ENCODE measurements at places on chromosomes 2 and 18. TPM values are rescaled to one million over a fixed set of nuclear protein-coding genes. Genes with fewer than 3 reads are reported as not detected.

- H3K4me1 ChIP-seq: no peaks in the 10 kb centered on the region
- H3K27me3 ChIP-seq: no peaks in the 10 kb centered on the region
- H3K27ac ChIP-seq: no peak overlapping the region
- no peaks in the 10 kb centered on the region for H3K36me3 ChIP-seq
- no peak for DNase-seq
- no peak overlapping the region for H3K4me3 ChIP-seq
These were observed 186.0 kb upstream of the TNP1 start for GRCh38 chr2:217045700-217046475.

DNA sequence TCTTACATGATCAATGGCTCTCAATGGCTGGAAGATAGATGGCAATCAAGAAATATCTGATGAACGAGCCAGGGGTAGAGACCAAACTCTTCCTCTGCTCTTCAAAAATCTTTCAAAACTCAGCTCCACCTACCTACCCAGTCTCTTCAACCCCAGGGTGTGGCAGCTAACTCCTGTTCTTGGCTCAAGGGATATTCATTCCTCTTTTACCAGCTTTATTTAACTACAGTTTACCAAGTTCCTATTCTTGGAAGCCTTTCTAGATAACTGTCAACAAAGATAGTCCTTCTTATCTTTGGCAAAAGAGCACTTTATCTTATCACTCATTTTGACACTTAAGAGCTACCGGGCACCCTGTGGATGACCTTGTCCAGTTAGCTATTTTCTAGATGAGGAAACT, 36.3 kb downstream of the EPHA4 start:
- H3K27ac ChIP-seq: no peak overlapping the region
- H3K4me3 ChIP-seq: no peak overlapping the region
- no peaks in the 10 kb centered on the region for H3K36me3 ChIP-seq
- no peaks in the 10 kb centered on the region for H3K27me3 ChIP-seq
- peaks cover 3% of the 10 kb centered on the region for H3K4me1 ChIP-seq
- no peak for DNase-seq

The GRHL1 gene
- 18.0 TPM for total RNA-seq

The ACTR1B gene
- 67.5 TPM for total RNA-seq

DNA sequence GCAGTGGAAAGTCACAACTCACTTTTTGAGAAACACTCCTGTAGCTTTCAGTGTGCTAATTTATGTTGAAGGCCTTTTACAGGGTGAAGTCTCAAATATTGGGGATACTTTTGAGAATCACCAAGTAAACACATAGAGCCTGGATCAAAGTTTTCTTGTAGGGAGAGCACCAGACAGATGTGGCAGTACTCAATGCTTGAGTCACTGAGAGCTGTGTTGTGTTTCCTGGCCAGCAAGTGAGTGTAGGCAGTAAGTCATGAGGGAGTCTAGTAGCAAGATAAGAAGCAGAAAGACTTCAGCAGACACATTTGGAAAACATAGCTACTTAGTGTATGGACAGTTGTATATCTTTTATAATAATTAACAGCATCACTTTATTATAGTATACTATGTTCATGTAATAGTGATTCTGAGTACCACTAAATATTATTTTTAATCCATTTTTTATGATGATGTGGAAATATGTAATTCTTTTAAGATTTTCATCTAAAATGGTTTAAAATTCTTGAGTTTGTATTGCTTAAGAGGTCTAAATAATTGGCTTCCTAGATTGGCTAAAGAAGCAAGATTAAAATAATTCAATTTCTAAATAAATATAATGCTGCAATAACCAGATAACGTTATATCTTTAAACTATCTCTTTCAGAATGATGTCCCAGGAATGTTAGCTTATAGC, 12.8 kb downstream of the PSMD1 start:
- no peaks in the 10 kb centered on the region for H3K4me1 ChIP-seq
- H3K27ac ChIP-seq: no peak overlapping the region
- DNase-seq: no peak
- H3K4me3 ChIP-seq: no peak overlapping the region
- no peaks in the 10 kb centered on the region for H3K27me3 ChIP-seq

The ARHGAP28 gene
- total RNA-seq: 12.8 TPM

DNA sequence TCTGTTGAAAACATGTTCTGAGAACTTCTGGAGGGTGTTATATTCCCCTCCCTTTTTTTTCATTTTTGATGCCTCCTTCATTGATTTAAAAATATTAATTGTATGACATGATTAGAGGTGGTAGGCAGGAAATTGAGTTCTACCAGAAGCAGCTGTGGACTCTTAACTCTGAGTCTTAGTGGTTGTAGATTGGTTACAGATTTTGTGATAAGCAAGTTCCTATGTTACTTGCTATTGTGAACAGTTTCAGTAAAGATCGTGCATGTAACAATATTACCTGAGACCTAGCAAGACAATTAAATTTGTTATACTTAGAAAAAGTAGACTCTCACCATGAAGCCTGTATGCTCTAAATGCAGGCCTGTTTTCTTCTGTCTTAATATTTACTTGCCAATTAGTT, 88.1 kb downstream of the PRPF40A start:
- H3K27me3 ChIP-seq: no peaks in the 10 kb centered on the region
- peaks cover 3% of the 10 kb centered on the region for H3K36me3 ChIP-seq
- no peaks in the 10 kb centered on the region for H3K4me1 ChIP-seq
- H3K4me3 ChIP-seq: no peak overlapping the region

GRCh38 chr2:69946351-69947324, 14.8 kb downstream of the ASPRV1 start:
- H3K27ac ChIP-seq: peak overlapping the region; percentile 73
- H3K27me3 ChIP-seq: no peaks in the 10 kb centered on the region
- DNase-seq: no peak
- peaks cover 32% of the 10 kb centered on the region for H3K4me1 ChIP-seq

DNA sequence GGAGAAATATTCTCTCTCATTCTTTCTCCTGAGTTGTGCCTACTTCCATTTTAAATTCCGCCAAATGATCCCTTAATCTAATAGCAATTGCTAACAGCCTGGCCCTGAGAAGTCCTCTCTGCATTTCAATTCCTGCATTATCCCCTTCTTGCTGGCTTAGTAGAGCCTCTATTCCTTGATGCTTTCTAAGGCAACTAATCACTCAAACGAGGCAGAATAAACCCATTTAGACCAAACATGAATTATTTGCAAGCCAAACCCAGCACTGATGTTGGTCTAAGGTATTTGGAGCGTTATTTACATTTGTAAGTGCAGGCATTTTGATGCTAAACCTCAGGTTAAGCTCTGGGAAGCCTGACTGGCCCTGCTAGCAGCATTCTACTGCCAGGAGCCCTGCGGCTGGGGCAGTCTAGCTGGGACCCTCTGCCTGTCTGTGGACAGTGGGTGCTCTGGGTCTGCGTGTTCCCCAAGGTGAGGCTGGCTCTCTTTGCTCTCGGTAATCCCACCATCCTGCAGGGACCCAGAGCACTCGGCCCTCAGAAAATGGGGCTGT, 173.1 kb upstream of the HS6ST1 start:
- H3K4me3 ChIP-seq: no peak overlapping the region
- no peaks in the 10 kb centered on the region for H3K4me1 ChIP-seq
- H3K27ac ChIP-seq: no peak overlapping the region
- no peaks in the 10 kb centered on the region for H3K27me3 ChIP-seq
- DNase-seq: no peak

The PDE1A gene
- total RNA-seq: 2.7 TPM

DNA sequence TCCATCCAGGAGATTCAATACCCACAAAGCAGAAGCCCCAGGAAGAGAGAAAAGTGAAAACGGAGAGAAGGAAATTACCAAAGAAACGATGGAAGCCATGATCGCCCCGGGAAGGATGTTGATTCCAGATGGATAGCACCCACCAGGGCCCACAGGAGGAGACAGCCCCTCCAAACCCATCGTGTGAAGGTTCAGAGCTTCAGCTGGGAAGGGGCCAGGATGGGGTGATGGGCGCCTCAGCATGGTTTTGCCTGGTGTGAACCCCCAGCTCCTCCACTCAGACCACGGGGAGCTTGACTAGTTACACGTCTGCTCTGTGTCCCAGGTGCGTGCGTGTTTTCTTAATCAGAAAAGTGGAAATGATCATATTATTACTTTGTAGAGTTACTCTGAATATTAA, 264.5 kb downstream of the EIPR1 start:
- no peaks in the 10 kb centered on the region for H3K36me3 ChIP-seq
- no peaks in the 10 kb centered on the region for H3K4me1 ChIP-seq
- DNase-seq: no peak
- no peak overlapping the region for H3K4me3 ChIP-seq
- no peak overlapping the region for H3K27ac ChIP-seq

The CCBE1 gene
- total RNA-seq: 8.7 TPM

The MC2R gene
- total RNA-seq: not detected

- no peaks in the 10 kb centered on the region for H3K27me3 ChIP-seq
- peaks cover 12% of the 10 kb centered on the region for H3K4me1 ChIP-seq
- no peaks in the 10 kb centered on the region for H3K36me3 ChIP-seq
- no peak overlapping the region for H3K4me3 ChIP-seq
- no peak overlapping the region for H3K27ac ChIP-seq
These were observed 111.7 kb downstream of the PTPRM start for GRCh38 chr18:7678801-7679200.

GRCh38 chr2:241577413-241578122, 19.0 kb downstream of the BOK start:
- H3K4me3 ChIP-seq: no peak overlapping the region
- no peaks in the 10 kb centered on the region for H3K4me1 ChIP-seq

The AMER3 gene
- total RNA-seq: not detected

DNA sequence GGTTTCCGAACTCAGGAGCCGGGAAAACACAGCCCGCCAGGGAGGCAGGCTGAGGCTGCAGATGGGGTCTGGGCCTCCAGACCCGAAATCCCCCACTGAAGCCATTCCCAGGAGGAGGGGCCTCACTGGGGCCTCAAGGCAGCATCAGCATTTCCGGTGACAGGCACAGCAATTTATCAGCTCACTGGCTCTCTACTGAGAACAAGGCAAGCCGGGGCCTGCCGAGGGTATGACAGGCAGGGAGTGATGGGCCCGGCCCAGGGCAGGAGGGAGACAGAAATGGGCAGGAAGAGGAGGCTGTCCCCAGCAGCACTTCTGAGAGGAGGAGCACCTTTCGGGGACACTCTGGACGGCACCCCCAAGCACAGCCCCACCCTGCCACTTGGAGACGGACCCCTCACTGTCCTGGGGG, 12.5 kb downstream of the SDC1 start:
- H3K4me1 ChIP-seq: peaks cover 45% of the 10 kb centered on the region
- H3K27me3 ChIP-seq: no peaks in the 10 kb centered on the region
- H3K27ac ChIP-seq: peak overlapping the region; percentile 73
- H3K4me3 ChIP-seq: no peak overlapping the region

- H3K36me3 ChIP-seq: no peaks in the 10 kb centered on the region
- no peaks in the 10 kb centered on the region for H3K27me3 ChIP-seq
- no peak for DNase-seq
These were observed 11.7 kb upstream of the LGALSL start for GRCh38 chr2:64442277-64442676.

The CAVIN2 gene
- total RNA-seq: 200 TPM

DNA sequence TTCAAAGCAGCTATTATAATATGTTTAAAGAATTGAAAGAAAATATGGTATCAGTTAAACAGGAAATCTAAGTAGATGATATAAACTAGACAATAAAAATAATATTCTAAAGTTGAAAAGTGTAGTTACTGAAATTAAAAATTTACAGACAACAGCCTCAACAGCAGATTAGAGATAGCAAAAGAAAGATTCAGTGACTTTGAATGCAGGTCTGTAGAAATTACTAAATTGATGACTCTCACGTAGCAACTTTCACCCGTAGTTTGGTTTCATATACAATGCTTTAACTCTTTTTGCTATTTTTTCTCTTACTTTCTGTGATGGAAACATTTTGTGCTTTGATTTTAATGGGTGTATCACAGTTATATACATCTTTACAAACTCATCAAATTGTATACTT, 44.8 kb downstream of the SPAST start:
- H3K36me3 ChIP-seq: peaks cover 10% of the 10 kb centered on the region
- H3K4me3 ChIP-seq: no peak overlapping the region
- DNase-seq: no peak
- H3K4me1 ChIP-seq: no peaks in the 10 kb centered on the region
- H3K27ac ChIP-seq: no peak overlapping the region

DNA sequence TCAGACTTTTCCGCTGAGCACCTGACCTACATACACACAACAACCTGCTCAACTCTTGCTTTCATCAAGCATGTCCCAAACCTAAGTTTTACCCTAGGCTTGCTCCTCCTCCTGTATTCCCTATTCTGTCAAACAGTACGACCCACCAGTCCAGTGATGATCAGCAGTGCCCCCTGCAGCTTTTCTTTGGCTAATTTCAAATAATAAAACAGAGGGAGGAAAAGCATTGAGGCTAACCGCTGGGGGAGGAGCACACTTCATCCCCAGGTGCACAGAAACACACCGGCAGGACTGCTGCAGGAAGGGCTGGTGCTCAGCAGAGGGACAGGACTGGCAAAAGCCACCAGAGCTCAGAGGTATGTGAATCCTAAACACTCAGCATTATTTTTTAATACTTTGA, 21.2 kb downstream of the E2F6 start:
- H3K27me3 ChIP-seq: no peaks in the 10 kb centered on the region
- no peaks in the 10 kb centered on the region for H3K4me1 ChIP-seq
- no peak for DNase-seq
- H3K4me3 ChIP-seq: no peak overlapping the region

GRCh38 chr2:234690569-234691213, 193.8 kb upstream of the ARL4C start:
- DNase-seq: no peak
- H3K27me3 ChIP-seq: no peaks in the 10 kb centered on the region
- H3K27ac ChIP-seq: no peak overlapping the region
- H3K4me3 ChIP-seq: no peak overlapping the region
- H3K36me3 ChIP-seq: no peaks in the 10 kb centered on the region

The KLHL41 gene
- total RNA-seq: 0.47 TPM

GRCh38 chr2:181836583-181836982, 54.9 kb upstream of the ITPRID2 start:
- no peak for DNase-seq
- H3K4me1 ChIP-seq: no peaks in the 10 kb centered on the region
- H3K27me3 ChIP-seq: no peaks in the 10 kb centered on the region
- H3K4me3 ChIP-seq: no peak overlapping the region
- no peaks in the 10 kb centered on the region for H3K36me3 ChIP-seq

The AGXT gene
- not detected for total RNA-seq

DNA sequence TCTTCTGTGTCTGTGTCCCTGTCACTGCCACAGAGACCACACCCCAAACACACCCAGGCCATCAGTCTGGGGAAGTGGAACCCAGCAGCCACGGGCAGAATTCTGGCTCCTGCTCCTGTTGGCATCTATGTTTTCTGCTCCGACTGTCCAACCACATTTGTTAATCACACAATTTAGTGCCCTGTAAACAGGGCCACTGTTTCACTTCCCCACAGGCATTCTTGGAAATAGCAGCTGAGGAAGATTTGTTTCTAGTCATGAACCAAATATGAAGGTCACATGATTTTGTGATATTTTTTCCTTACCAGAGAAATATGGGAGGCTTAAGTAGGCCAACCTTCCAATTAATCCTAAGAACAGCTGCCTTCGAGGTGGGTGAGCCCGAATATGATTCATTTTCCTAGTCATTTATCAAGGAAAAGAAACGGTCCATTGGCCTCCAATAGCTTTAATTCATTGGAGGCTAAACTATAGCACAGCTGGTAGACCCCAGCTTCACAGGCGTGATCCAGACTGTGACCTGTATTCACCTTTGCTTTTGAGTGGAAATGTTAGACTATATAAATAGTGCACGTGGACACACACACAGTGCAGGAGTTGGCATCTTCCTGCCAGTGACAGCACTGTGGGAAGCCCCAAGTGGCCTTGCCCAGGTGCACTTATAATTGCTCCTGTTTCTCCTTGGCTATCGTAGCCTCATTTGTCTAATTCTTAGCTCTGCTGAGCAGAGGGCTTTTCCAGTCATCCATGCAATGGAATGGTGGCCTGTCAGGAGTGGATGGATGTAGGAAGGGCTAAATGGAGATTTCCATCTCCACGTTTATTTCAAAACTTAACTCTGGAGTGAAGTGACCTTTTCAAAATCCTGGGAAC, 267.9 kb downstream of the LPIN1 start:
- H3K4me1 ChIP-seq: no peaks in the 10 kb centered on the region
- no peak overlapping the region for H3K4me3 ChIP-seq
- H3K27ac ChIP-seq: no peak overlapping the region
- H3K36me3 ChIP-seq: no peaks in the 10 kb centered on the region
